ENCODE measurements at places on chromosomes 6 and 20.

DNA sequence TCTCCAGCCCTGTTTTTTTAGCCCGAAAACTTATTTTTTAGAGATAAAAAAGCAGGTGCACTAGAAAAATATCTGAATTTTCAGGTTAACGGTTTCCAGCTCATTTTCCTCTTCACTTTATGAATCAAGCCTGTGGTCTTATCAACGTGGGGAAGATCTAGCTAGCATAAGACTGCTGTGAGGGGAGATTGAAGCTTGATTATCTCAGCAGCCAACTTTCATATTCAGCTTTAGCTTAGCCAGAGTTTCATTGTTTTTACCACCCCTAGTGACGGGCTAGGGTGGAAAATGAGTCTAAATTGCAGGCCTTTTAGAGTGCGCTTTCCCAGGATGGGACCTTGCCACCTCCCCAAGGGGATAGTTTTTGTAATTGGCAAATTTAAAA, 11.9 kb upstream of the RBM38 start:
- no peak overlapping the region for H3K4me3 ChIP-seq
- H3K27ac ChIP-seq, result no peak overlapping the region
- H3K27me3 ChIP-seq, result no peaks in the 10 kb centered on the region
- H3K36me3 ChIP-seq, result peaks cover 50% of the 10 kb centered on the region

- H3K4me1 ChIP-seq, result no peaks in the 10 kb centered on the region
- H3K4me3 ChIP-seq, result no peak overlapping the region
- no peak for DNase-seq
- no peaks in the 10 kb centered on the region for H3K27me3 ChIP-seq
Observed at GRCh38 chr6:140660295-140660694, 1285.8 kb upstream of the CITED2 start.

DNA sequence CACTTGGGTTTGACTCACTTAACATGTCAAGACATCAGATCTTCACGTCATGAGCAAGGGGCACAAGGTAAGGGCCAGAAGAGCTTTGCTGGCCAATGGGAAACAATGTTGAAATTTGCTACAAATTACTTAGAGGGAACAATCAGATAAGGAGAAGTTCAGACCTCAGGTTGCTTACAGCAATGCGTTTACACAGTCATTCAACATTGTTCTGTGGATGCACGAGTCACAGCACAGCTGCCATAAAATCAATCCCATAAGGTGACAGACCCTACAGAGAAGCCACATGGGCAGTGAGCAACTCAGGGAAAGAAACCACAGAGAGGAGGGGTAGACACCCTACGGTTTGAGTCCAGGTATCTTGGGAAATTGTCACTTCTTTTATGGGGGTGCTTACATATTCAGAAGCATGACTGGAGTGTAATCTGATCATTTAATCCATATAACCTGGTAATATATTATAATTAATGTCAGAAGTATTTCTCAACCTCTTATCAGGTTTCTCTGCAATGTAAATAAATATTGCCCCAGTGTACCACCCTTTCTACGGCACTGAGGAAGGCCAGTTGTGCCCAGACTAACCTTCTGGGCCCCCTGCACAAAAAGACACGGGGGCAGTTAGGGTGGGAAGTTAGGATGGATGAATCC, 2.3 kb upstream of the SLC22A2 start:
- H3K27ac ChIP-seq, result no peak overlapping the region
- no peak overlapping the region for H3K4me3 ChIP-seq
- no peaks in the 10 kb centered on the region for H3K4me1 ChIP-seq
- no peaks in the 10 kb centered on the region for H3K36me3 ChIP-seq

- H3K27me3 ChIP-seq, result no peaks in the 10 kb centered on the region
- no peaks in the 10 kb centered on the region for H3K36me3 ChIP-seq
- no peaks in the 10 kb centered on the region for H3K4me1 ChIP-seq
- H3K4me3 ChIP-seq, result no peak overlapping the region
Observed at GRCh38 chr20:821046-821730, 12.3 kb upstream of the FAM110A start.

- H3K4me1 ChIP-seq, result peaks cover 9% of the 10 kb centered on the region
- no peak for DNase-seq
- H3K27ac ChIP-seq, result no peak overlapping the region
- H3K27me3 ChIP-seq, result no peaks in the 10 kb centered on the region
Observed at GRCh38 chr6:16158943-16159557, 30.2 kb downstream of the MYLIP start.

GRCh38 chr20:62191781-62192559, 9.1 kb downstream of the MTG2 start:
- no peaks in the 10 kb centered on the region for H3K4me1 ChIP-seq
- no peak overlapping the region for H3K4me3 ChIP-seq
- no peaks in the 10 kb centered on the region for H3K27me3 ChIP-seq
- no peak overlapping the region for H3K27ac ChIP-seq

GRCh38 chr20:32438331-32438858, 80.3 kb downstream of the ASXL1 start:
- H3K4me1 ChIP-seq, result no peaks in the 10 kb centered on the region
- H3K27me3 ChIP-seq, result no peaks in the 10 kb centered on the region
- no peak for DNase-seq
- H3K27ac ChIP-seq, result no peak overlapping the region
- peaks cover 46% of the 10 kb centered on the region for H3K36me3 ChIP-seq
- no peak overlapping the region for H3K4me3 ChIP-seq

- H3K27me3 ChIP-seq, result no peaks in the 10 kb centered on the region
- no peaks in the 10 kb centered on the region for H3K4me1 ChIP-seq
- H3K4me3 ChIP-seq, result no peak overlapping the region
- H3K27ac ChIP-seq, result peak overlapping the region; percentile 83
- H3K36me3 ChIP-seq, result no peaks in the 10 kb centered on the region
Observed at GRCh38 chr20:23147964-23148730, 62.0 kb upstream of the CD93 start.

GRCh38 chr6:122428781-122429180, 29.3 kb downstream of the HSF2 start:
- DNase-seq, result no peak
- no peak overlapping the region for H3K4me3 ChIP-seq
- no peaks in the 10 kb centered on the region for H3K4me1 ChIP-seq
- H3K27ac ChIP-seq, result no peak overlapping the region
- no peaks in the 10 kb centered on the region for H3K27me3 ChIP-seq
- H3K36me3 ChIP-seq, result peaks cover 12% of the 10 kb centered on the region

DNA sequence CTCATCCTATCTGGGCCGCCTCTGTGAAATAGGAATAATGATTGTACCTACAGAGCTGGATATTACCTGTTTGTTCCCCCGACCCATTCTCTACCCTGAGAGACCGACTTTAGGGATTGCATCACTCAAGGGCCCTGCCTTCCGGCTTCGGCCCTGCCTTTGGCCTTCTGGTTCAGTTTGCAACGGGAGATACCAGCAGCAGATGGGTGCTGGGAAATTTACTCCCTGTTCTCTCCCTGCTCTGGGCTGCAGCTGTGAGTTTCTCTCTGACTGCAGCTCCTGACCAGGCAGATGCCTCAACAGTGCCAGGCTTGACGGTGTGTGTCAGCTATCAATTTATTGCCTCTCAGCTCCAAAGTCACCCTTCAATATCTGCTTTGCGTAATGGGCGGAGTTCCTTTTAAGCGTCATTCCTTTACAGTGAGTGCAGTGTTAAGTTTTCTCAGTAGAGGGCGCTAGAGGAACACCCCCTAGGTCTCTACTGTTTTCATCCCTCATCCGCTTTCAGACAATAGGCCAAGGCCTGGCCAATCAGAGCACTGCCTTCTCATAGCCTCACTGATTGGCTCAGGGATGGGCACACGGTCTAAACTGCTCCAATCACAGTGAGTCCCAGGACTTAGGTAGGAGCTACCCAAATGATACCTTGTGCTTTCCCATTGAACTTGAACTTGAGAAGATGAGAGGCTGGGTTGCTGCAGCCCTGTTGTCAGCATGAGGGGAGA, 30.0 kb downstream of the KCNG1 start:
- no peak for DNase-seq
- no peaks in the 10 kb centered on the region for H3K36me3 ChIP-seq
- no peaks in the 10 kb centered on the region for H3K4me1 ChIP-seq
- no peak overlapping the region for H3K4me3 ChIP-seq
- H3K27ac ChIP-seq, result no peak overlapping the region

DNA sequence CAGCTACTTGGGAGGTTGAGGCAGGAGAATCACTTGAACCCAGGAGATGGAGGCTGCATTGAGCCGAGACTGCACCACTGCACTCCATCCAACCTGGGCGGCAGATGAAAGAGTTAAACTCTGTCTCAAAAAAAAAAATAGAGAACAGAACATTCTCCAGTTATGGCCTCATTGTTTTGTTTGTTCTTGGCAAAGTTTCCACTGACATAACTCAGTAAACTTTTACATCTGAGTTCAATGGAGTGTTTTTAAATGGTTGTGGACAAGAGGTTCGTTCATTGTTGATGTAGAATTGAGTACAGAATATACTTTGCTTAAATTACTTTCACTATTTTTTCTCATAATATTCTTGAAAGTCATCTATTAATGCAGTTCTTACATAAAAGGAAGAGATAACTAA, 42.2 kb upstream of the IFNGR1 start:
- no peak overlapping the region for H3K27ac ChIP-seq
- no peak overlapping the region for H3K4me3 ChIP-seq
- no peaks in the 10 kb centered on the region for H3K27me3 ChIP-seq
- no peaks in the 10 kb centered on the region for H3K36me3 ChIP-seq

GRCh38 chr6:2732503-2733089, 18.1 kb downstream of the MYLK4 start:
- H3K27me3 ChIP-seq, result peaks cover 5% of the 10 kb centered on the region
- H3K4me3 ChIP-seq, result no peak overlapping the region
- no peak for DNase-seq
- no peak overlapping the region for H3K27ac ChIP-seq

- H3K4me3 ChIP-seq, result no peak overlapping the region
- H3K27ac ChIP-seq, result no peak overlapping the region
- H3K4me1 ChIP-seq, result no peaks in the 10 kb centered on the region
- DNase-seq, result no peak
- no peaks in the 10 kb centered on the region for H3K36me3 ChIP-seq
Observed at GRCh38 chr6:112939563-112939962, 592.4 kb downstream of the RFPL4B start.

- no peak overlapping the region for H3K27ac ChIP-seq
- DNase-seq, result no peak
- no peaks in the 10 kb centered on the region for H3K4me1 ChIP-seq
- no peaks in the 10 kb centered on the region for H3K36me3 ChIP-seq
- peaks cover 11% of the 10 kb centered on the region for H3K27me3 ChIP-seq
- no peak overlapping the region for H3K4me3 ChIP-seq
Observed at GRCh38 chr20:49476016-49476355, 6.5 kb downstream of the KCNB1 start.

- no peaks in the 10 kb centered on the region for H3K36me3 ChIP-seq
- no peaks in the 10 kb centered on the region for H3K27me3 ChIP-seq
- DNase-seq, result no peak
- H3K4me1 ChIP-seq, result peaks cover 35% of the 10 kb centered on the region
Observed at GRCh38 chr6:16419636-16420336, 181.4 kb downstream of the GMPR start.

DNA sequence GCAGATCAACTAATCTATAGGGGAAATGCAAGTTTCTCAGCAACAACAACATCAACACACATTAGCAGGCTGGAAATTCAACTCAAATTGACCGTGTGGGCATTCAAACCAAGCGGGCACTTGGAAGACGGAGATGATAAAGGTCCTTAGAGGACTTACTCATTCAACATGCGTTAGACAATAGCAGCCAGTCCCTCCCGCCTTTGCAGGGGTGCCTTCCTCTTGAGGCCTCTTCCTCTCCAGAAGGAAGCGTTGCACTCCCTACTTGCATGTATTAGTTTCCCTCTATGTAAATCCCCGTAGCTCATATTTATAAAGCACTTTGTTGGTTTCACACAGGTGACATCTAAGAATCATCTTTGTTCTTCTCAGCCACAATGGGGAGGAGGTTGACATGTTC, 300.8 kb upstream of the STXBP5 start:
- H3K27me3 ChIP-seq, result no peaks in the 10 kb centered on the region
- H3K4me3 ChIP-seq, result no peak overlapping the region
- no peaks in the 10 kb centered on the region for H3K36me3 ChIP-seq
- no peaks in the 10 kb centered on the region for H3K4me1 ChIP-seq
- H3K27ac ChIP-seq, result no peak overlapping the region
- no peak for DNase-seq

- no peak overlapping the region for H3K27ac ChIP-seq
- no peak overlapping the region for H3K4me3 ChIP-seq
- no peaks in the 10 kb centered on the region for H3K36me3 ChIP-seq
- H3K4me1 ChIP-seq, result no peaks in the 10 kb centered on the region
Observed at GRCh38 chr6:27679308-27679963, 206.5 kb upstream of the ZNF184 start.

- H3K4me1 ChIP-seq, result no peaks in the 10 kb centered on the region
- H3K4me3 ChIP-seq, result no peak overlapping the region
Observed at GRCh38 chr6:139416146-139416545, 41.7 kb upstream of the CITED2 start.

- H3K27me3 ChIP-seq, result no peaks in the 10 kb centered on the region
- DNase-seq, result no peak
- peaks cover 7% of the 10 kb centered on the region for H3K4me1 ChIP-seq
- no peak overlapping the region for H3K27ac ChIP-seq
Observed at GRCh38 chr6:156563714-156564113, 213.5 kb upstream of the ARID1B start.

DNA sequence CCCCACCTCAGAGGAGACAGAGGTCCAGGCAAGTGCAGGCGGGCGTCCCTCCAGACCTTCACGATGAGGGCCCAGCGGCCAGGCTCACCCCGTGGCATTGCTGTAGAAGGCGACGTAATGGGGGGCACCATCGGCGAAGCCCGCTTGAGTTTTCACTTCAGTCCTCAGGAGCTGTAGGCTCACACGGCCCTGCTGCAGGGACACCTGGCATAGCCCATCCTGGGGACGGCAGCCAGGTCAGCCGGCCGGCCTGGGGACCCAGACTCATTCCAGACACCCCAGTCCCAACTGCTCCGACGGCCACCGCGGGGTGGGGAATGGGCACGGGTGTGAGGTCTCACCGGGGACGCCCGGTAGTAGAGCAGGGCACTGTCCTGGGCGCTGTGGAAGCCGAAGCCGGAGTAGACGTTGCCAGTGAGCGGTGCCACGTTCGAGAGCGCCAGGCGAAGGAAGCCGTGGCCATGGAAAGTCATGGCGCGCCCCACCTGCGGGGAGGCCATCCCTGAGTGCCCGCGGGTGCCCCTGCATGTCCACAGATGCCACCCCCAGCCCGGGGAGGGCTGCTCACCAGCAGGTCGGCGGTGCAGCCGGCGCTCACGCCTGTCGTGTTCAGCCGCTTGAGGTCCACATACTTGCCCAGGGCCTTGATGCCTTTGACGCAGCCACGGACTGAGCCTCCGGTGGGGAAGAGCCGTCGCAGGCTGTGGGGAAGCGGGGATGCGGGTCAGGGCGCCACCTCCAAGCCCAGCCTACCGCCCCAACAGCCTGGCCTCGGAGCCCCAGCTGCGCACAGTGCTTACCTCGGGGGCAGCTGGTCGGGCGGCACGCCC, 9.2 kb downstream of the ADRM1 start:
- H3K27ac ChIP-seq, result no peak overlapping the region
- H3K27me3 ChIP-seq, result no peaks in the 10 kb centered on the region
- DNase-seq, result no peak
- H3K4me3 ChIP-seq, result no peak overlapping the region
- H3K4me1 ChIP-seq, result no peaks in the 10 kb centered on the region

DNA sequence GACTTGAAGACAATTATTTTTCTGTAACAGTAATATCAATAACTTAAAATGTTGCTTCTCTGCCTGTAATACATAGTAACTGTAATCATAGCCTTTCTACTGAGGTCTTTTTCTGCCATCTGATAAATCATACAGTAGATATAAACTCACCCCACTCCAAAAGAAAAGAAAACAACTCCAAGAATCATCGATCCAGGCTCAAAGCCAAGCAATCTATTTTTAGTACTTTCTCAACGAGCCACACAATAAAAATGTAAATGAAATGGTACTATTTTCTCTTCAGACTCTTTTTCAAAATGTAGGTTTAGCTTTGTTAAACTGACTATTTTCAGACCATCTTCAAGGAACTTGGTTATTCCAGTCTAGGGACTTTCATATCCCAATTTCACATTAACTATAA, 493.3 kb downstream of the ADGRB3 start:
- no peaks in the 10 kb centered on the region for H3K27me3 ChIP-seq
- no peak for DNase-seq
- no peak overlapping the region for H3K27ac ChIP-seq
- H3K4me1 ChIP-seq, result no peaks in the 10 kb centered on the region
- no peak overlapping the region for H3K4me3 ChIP-seq

Data from CD8-positive, alpha-beta memory T cell (primary cell).